Dermis blood vessel endothelial cell (primary cell): ENCODE measurements at places on chromosomes 7 and 10. TPM values are rescaled to one million over a fixed set of nuclear protein-coding genes. Genes with fewer than 3 reads are reported as not detected.

The ALOX5 gene
- total RNA-seq = 0.34 and 0.60 TPM in 2 replicates

The ERVW-1 gene
- total RNA-seq = not detected in 2 replicates

The PLXDC2 gene
- total RNA-seq = 2.7 and 5.5 TPM in 2 replicates

The ASZ1 gene
- total RNA-seq = not detected in 2 replicates

The OSBPL3 gene
- total RNA-seq = 25.2 and 31.8 TPM in 2 replicates

The CCDC136 gene
- total RNA-seq = 0.88 and 1.7 TPM in 2 replicates

The ATG9B gene
- 0.28 TPM in 1 of 2 replicates, not detected in the other for total RNA-seq

The GNAT3 gene
- total RNA-seq = not detected in 2 replicates

The LBX1 gene
- total RNA-seq = not detected in 2 replicates

The SSC4D gene
- 0.68 and 0.98 TPM in 2 replicates for total RNA-seq

The SLIT1 gene
- under 0.01 TPM in 1 of 2 replicates, not detected in the other for total RNA-seq

The CTTNBP2 gene
- total RNA-seq = 0.34 and 0.37 TPM in 2 replicates

The GIMAP4 gene
- total RNA-seq = 388 and 408 TPM in 2 replicates

The CYP26C1 gene
- total RNA-seq = 1.9 and 5.4 TPM in 2 replicates

The NPFFR1 gene
- not detected in 2 replicates for total RNA-seq

The CLDN3 gene
- 1.4 and 1.5 TPM in 2 replicates for total RNA-seq

The CEP41 gene
- total RNA-seq = 11.4 and 12.4 TPM in 2 replicates

The GCK gene
- 0.23 TPM in 1 of 2 replicates, not detected in the other for total RNA-seq

The VPS37D gene
- total RNA-seq = 2.5 and 5.4 TPM in 2 replicates

The UPK3BL2 gene
- total RNA-seq = 2.3 and 2.7 TPM in 2 replicates

The MCU gene
- total RNA-seq = 44.0 and 49.7 TPM in 2 replicates

The SLC16A9 gene
- under 0.01 and 0.05 TPM in 2 replicates for total RNA-seq

The CPN1 gene
- not detected in 2 replicates for total RNA-seq

The ZNF239 gene
- total RNA-seq = 0.51 and 0.84 TPM in 2 replicates

The SPDYE6 gene
- not detected in 2 replicates for total RNA-seq

The SLC13A1 gene
- not detected in 2 replicates for total RNA-seq

The CDH23 gene
- total RNA-seq = under 0.01 and 0.19 TPM in 2 replicates

The RBP3 gene
- not detected in 2 replicates for total RNA-seq

The ANKRD1 gene
- 441 and 829 TPM in 2 replicates for total RNA-seq

The NRBF2 gene
- total RNA-seq = 22.1 and 23.7 TPM in 2 replicates

The SUPV3L1 gene
- 18.4 and 27.1 TPM in 2 replicates for total RNA-seq

The CDC14C gene
- not detected in 2 replicates for total RNA-seq

The CYP2C9 gene
- not detected in 2 replicates for total RNA-seq

The SFTPA1 gene
- not detected in 2 replicates for total RNA-seq

The FXYD4 gene
- total RNA-seq = not detected in 2 replicates

The ANXA8 gene
- not detected in 2 replicates for total RNA-seq

The GNAI1 gene
- total RNA-seq = 28.8 and 36.2 TPM in 2 replicates

The OPALIN gene
- total RNA-seq = not detected in 2 replicates

The COBL gene
- under 0.01 TPM in 1 of 2 replicates, not detected in the other for total RNA-seq

The MYO3A gene
- total RNA-seq = not detected in 2 replicates

The SFRP4 gene
- total RNA-seq = 0.09 TPM in 1 of 2 replicates, not detected in the other

The CLCN1 gene
- not detected in 2 replicates for total RNA-seq

The LIPF gene
- not detected in 2 replicates for total RNA-seq

The AP5Z1 gene
- 28.3 and 32.3 TPM in 2 replicates for total RNA-seq

The LRRC17 gene
- total RNA-seq = 1.2 and 2.0 TPM in 2 replicates

The CALML3 gene
- total RNA-seq = not detected in 2 replicates
